Activated T-helper 1 cell treated with anti-CD3 and anti-CD28 coated beads, Interleukin-12 subunit alpha, Interleukin-12 subunit beta, Interleukin-2, Interleukin-4 antibody, amounts not matched to agents 30 ng/mL and 10 ng/mL and 1 ng/mL, durations not matched to agents 14 hours and 24 hours and 36 hours (primary cell): ENCODE measurements at places on chromosomes 16 and 17. TPM values are rescaled to one million over a fixed set of nuclear protein-coding genes. Genes with fewer than 3 reads are reported as not detected.

The HEATR9 gene
- 0.13 TPM in 1 of 2 replicates, not detected in the other for total RNA-seq

The EFNB3 gene
- total RNA-seq: 0.08 TPM in 1 of 2 replicates, not detected in the other

The FBXW10 gene
- total RNA-seq: 0.07 TPM in 1 of 2 replicates, not detected in the other

The RAB40C gene
- total RNA-seq: 14.0 and 15.2 TPM in 2 replicates

The HBA2 gene
- 0.57 and 0.59 TPM in 2 replicates for total RNA-seq

The JPH3 gene
- 0.15 TPM in 1 of 2 replicates, not detected in the other for total RNA-seq

The GPR179 gene
- total RNA-seq: 0.03 TPM in 1 of 2 replicates, not detected in the other

The OSGIN1 gene
- total RNA-seq: 1.2 and 2.2 TPM in 2 replicates

The EPN3 gene
- total RNA-seq: not detected in 2 replicates

The KRT12 gene
- not detected in 2 replicates for total RNA-seq

DNA sequence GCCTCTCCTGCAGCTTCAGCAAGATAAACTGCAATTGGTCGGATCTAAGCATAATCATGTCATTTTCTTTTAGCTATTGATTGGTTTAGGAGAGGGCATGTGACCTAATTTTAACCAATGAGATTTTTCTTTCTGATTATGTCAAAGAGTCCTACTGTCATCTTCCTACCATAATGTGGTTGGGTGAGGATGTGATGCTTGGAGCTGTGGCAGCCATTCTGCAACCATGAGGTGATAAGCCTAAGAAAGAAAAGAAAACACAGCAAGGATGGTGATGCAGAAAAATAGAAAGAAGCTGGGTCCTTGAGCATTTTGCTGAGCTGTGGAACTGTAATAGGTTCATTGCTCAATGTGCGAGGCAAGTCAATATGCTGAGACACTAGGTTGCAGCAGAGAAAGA lies 121.7 kb upstream of the CRHR1 start:
- no peak for DNase-seq

DNA sequence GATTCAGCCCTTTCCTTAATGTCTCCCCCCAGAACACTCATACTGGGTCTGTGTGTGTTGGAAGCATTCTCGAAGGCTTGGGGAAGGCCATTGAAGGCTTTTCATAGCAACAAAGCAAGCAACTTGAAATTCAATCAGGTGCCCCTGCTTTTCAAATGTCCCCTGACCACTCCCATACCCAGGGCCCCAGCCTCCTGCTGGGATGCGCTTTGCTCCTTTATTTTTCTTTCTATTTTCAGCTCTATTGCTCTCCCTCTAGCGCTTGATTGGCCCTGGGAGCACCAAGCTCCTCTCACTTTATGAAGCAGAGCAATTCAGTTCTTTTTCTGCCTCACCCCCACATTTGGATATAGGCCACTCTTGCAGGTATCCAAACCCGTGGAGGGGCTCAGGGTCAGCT lies 92.0 kb downstream of the WSCD1 start:
- no peak for DNase-seq

- no peak for DNase-seq
Observed at GRCh38 chr17:70810609-70811008, 641.3 kb downstream of the KCNJ2 start.

DNA sequence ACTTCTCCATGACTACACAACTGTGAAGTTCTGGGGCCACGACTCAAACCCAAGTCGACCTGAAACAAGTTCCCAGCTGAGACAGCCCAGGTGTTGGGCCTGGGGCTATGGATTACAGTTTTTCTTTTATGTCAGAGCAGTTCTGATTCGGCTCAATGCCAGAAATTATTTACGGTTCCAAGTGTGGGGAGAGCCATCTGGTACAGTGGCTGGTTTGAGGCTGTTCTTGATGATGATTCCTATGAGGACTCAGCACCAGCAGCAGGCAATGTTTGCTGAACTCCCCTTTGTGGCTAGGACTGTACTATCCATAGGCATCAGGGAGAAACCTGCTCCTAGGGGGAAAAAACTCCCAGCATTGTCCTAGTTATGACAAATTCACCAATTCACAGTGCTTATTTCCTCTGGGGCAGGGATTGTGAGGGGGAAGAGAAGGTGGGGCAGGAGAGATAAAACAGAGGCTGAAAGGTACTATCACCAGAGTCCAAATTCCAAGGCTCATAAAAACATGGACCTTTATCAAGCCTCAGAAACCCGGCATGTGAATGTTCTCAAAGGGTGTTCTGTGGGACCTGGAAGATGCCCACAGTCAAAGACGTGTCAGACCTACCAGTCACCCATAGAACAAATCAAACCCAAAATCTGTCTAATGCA lies 18.2 kb upstream of the CMTM4 start:
- DNase-seq: no peak

DNA sequence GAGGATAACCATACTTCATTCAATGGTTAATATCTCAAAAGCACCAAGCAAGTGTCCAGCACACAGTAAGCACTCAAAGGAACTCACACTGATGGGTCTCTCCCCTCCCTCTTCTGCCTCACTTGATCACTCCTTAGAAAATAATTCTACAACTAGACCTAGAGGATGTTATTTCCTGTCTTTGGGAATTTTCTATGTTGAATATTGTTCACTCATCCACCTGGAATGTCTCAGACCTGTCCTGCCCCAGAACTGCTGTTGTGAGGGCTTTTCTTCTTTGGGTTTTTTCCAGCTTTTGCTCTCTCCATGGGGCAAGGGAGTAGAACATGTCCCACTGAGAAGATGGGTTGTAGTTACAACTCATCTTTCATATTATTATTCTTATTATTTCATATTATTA lies 25.3 kb downstream of the NXPH3 start:
- no peak for DNase-seq

DNA sequence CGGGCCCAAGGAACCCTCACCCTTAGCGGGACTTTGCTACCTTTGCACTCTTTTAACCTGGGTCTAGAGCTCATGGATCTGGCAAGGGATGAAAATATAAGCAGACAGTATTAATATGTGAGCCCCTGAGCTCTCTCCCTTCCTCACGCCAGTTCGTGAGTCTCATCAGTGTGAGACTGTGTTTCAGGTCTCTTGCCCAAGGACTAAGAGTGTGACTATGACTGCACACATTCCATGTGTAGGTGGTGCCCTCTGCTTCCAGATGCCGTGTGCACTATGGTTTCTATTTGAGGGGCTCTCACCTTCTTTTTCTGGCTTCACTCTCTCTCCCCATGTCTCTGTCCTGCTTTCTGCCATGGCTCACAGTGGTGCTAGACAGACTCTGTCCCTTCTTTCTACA lies 40.5 kb downstream of the DHRS7B start:
- DNase-seq: no peak

GRCh38 chr16:2828521-2828840 lies 1.6 kb upstream of the ZG16B start:
- no peak for DNase-seq

DNA sequence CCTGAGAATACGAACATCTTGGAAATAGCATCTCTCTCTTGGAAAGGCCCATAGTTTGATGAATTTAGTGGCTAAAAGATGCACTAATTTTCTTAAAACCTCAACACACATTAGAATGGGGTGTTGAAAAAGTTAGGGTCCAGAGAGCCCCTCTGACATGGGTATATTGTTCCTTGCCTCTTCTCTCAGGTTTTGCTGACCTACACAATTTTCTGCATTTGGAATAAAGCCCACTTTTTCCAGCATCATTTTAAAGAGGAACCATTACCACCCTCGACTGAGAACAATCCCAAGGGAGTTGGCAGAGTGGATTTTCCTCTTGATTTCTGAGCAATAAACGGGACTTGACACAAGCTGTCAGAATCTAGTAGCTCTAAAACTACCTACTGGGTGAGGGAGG lies 156.1 kb downstream of the PMP22 start:
- DNase-seq: no peak

DNA sequence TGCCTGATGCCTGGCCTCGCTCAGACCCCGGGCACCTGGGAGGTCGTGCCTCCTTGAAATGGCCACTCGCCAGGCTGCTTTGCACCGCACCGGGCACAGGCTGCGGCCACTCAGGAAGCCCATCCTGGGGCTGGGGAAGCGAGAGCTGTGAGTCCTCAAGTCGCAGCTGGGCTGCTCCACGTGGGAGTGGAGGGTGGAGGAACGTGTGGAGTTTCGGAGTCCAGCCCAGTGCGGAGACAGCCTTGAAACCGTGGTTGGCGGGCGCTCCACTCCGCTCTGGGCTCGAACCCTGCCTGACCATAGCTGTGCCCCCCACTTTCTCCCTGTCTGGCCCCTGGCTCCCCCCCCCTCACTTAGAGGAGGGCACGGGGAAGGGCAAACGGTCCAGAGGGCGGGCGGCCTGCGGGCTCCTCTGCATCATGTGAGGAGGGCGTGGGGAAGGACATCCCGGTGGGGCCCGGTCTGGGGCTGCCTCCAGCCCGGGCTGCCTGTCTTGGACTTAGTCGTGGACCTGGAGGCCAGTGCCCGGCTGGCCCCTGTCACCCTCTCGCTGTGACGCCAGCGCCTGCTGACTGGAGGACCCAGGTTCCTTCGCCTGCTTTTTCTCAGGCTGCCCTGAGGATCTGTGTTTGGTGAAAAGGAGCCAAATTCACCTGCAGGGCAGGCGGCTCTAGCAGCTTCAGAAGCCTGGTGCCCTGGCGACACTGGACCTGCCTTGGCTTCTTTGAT lies 2.5 kb downstream of the UBE2I start:
- no peak for DNase-seq

DNA sequence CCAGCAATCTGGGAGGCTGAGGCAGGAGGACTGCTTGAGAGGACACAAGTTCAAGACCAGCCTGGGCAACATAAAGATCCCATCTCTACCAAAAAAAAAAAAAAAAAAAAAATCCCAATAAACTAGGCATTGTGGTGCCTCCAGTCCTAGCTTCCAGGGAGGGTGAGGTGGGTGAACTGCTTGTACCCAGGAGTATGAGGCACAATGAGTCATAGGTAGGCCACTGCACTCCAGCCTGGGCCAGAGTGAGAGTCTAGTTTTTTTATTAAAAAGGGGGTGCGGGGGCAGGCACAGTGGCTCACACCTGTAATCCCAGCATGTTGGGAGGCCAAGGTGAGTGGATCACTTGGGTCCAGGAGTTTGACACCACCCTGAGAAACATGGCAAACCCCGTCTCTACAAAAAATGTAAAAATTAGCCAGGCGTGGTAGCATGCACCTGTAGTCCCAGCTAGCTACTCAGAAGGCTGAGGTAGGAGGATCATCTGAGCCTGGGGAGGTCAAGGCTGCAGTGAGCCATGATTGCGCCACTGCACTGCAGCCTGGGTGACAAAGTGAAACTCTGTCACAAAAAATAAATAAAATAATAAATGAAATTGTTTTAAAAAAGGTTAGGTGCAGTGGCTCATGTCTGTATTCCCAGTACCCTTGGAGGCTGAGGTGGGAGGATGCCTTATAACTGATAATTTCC lies 7.8 kb upstream of the CHST6 start:
- no peak for DNase-seq

DNA sequence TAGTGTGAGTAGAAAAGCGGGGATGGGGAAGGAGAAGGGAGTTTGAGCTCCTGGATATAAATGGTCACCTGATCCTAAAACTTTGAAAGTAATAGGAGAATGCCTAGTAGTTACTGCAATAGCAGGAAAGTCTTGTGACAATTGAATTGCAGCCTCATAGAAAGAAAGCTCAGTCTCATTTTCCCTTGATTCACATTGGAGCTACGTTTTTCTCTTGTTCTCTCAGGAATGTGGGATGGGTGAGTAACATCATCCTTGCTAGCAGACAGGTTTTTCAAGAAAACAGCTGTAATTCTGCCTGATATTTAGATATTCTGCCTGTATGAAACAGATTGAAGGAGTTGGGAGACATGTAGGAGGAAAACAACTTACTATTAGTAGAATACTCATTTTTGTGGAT lies 25.3 kb downstream of the SF3B3 start:
- DNase-seq: no peak

DNA sequence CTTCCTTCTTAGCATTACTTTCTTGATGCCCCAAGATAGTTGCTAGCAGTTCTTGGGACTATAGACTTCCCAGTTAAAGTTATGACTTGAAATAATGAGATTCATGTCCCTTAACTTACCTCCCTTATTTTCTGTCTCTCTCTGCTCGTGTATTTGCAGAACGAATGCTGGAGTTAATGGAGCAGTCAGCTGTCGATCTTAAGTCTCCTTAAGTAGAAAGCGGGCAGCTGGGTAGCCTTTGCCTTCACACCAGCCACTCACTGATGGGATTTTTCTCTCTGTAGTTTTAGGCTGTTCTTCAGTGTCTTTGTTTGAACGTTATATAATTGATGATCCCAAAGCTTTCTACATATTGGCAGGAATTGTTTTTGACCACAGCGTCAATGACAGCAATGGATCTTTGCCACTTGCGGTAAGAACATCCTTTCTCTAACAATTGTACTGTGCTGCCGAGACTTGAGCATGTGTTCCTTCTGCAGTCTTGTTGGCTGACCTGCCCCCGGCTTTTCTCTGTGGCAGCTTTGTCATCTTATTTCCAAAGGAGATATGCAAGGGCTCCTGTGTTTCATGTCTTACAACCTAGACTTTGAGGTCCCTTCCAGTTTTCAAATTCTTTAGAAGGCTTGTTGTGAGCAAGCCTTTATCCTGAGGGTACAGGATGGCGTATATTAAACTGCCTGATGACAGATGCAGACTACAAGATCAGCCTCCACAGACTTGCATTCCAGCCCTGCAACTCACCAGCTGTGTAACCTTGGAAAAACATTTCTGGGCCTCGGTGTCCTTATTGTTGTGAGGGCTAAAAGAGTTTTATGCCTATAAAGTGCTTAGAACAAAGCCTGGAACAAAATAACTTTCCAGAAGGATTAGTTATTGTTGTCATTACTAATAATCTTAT lies 25.1 kb upstream of the ABCA3 start:
- DNase-seq: no peak

GRCh38 chr17:81389585-81389984 lies 5.7 kb upstream of the BAHCC1 start:
- no peak for DNase-seq

DNA sequence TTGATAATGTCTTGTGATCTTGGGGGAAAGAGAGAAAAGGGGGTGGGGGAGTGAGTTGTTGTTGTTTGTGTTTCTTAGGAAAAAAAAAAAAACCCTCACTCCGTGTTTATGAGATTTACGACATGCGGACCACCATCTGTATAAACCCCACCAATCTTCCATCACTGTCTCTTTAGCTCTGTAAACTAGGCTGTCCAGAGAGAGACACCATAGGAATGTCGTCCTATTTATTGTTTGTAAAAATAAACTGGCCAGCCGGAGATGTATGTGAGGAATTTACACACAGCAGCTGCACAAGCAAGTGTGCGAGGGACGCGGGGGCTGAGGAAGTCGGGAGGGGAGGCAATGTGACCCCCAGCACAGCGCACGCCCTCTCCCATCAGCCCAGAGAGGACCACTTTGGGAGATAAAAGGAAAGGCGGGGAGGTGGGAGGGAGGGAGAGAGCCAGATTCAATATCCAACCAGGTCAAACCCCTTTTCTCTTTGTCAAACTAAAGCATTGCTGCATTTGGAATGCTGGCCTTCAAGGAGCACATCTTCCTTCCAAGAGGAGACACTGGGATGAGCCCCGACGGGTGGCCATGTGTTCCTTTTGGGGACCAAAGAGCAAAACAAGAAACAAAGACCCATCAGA lies 136.2 kb upstream of the SALL1 start:
- no peak for DNase-seq
